ENCODE measurements at places on chromosomes 2 and 18.

- no peak for DNase-seq
These were observed 779 bp downstream of the PTPRN start for GRCh38 chr2:219308142-219309101.

DNA sequence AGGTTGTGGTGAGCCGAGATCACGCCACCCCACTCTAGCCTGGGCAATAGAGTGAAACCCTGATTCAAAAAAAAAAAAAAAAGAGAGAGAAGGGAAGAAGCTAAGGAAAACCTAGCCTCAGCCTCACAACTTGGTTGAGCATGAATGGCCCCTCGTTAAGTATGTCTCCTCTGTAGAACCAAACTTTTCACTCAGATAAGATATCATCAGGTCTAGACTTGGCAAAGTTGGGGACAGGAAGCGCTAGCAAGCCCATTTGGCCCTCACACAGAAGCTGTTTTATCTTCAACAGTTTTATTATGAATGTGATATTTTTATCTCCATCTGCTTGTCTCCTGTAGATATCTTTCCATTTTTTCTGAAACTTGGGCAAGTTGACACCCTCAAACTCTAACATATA lies 3.5 kb upstream of the ASXL2 start:
- DNase-seq: no peak

DNA sequence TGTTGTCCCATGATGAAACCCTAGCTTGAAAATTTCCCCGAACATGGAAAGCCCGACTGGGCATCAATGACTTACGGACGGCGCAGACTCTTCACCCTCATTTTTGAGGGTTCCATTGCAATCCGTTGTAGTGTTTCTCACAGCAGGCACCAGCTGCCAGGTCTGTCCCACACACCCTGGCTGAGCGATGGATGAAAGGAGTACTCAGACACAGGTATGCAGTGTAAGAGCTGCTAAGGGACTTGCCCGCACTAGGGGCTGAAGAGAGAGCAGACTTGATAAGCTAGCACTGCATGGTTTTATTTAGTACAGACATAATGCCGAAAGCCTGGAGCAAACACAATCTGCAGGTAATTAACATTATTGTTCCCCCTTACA lies 15.8 kb downstream of the DYNAP start:
- no peak for DNase-seq

DNA sequence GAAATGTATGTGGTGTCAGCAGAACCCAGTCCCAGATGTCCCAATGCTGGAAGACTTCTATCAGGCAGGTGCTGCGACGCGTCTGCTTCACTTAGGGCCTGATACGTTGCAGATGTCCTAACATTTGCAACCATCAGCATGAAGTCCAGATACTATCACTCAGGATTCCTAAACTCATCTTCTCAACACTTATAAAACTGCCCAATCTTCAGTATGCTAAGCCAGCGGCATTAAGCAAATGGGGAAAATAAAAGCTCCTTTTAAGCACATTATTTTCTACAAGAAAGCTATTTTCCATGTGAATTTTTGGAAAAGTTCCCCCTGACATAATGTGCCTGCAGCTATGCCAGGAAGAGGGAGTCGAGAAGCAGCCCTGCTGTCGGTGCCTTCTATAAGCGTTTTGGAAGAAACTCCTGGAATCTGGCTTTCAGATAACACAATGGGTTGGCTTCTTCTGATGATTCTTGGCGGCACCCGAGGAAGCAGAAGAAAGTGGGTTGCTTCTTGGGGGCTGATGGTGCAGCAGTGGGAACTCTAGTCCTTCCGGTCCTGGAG lies 60.7 kb upstream of the ITGA6 start:
- no peak for DNase-seq

GRCh38 chr2:132816234-132816633 lies 146.2 kb upstream of the LYPD1 start:
- DNase-seq: no peak

- DNase-seq: no peak
These were observed at the start of gene RFX8 for GRCh38 chr2:101474731-101475384. Gene RFX8, minus strand, starts transcription at chr2:101475112. Its CDS starts 8,264 bp downstream, at chr2:101466848.

DNA sequence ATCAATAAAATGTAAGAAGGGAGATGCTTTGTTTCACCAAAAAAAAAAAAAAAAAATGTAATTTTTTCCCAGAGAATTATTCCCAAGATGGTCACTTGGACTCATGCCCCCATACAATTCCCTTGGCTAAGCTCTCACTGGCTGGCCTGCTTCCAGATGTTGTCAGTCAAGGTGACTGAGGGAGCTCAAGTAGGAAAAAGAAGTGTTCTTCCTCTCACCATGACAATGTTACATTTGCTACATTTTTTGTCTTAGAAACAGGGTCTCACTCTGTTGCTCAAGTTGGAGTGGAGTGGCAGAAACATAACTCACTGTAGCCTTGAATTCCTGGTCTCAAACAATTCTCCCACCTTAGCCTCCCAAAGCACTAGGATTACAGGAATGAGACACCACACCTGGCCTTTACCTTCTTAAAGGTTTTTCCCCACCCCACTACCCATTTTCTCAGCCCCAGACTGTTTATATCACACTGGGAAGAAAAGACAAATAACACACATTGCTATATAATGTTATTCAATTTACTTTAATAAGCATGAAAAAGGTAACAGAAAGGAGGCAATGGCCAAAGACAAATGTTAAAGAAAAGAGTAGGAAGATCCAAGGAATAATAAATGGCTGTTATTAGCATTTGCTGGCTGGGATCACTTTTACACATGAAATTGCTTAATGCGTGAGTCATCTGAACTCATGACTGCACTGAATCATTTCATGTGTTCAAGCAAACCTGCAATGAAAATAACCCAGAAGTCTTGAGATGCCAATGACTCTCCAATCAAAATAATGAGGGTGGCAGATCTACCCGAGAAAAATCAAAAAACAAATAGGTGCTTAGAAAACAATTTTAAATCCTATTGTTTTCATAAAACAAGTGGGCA lies 45.2 kb downstream of the ACVR1 start:
- DNase-seq: no peak

DNA sequence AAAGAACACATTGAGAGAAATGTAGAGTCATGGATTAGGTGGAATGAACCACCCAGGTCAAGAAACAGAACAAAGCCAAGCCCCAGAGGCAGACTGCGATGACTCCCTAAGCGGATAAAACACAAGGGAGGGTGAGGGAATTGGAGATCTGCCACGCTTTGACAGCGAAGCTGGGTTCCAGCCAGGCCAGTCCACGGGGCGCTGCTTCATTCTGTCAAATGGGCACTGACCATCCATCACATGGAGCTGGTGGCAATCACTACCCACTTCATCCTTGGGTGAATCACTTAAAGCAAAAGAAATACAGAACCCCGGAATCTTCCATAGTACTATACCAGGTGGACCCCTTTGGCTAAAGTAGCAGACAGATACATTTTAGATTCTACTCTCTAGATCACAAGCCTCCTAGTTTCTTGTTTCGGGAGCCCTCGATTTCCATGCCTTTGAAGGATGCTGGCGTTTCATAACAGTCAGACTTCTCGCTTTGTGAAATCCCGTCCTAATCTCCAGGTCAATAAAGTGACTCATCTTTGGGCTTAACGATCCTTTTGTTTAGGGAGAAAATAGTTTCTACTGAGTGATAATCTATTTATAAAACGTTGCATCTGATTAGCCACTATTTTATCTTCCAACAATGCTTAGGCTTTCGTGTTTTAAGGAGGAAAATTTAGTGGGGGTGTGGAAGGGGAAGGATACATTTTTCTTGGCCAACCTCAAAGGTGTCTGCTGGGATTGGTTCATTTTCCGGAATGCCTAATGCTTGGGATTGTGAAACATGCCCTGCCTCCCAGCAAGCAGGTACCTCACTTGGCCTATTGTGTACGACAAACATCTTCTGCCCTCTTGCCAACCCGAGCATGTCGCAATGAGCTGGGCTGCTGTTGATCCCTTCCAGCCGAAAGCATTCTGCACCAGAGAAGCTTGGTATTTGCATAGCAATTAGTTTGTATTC lies 44.1 kb upstream of the HDAC4 start:
- peak; percentile 75 for DNase-seq

- DNase-seq: no peak
These were observed 62.2 kb upstream of the PLA2R1 start for GRCh38 chr2:160124571-160124970.

- DNase-seq: peak; percentile 87
These were observed at the start of gene TTL for GRCh38 chr2:112481528-112482233. Gene TTL, plus strand, starts transcription at chr2:112482156. Its CDS starts 189 bp downstream, at chr2:112482345.

DNA sequence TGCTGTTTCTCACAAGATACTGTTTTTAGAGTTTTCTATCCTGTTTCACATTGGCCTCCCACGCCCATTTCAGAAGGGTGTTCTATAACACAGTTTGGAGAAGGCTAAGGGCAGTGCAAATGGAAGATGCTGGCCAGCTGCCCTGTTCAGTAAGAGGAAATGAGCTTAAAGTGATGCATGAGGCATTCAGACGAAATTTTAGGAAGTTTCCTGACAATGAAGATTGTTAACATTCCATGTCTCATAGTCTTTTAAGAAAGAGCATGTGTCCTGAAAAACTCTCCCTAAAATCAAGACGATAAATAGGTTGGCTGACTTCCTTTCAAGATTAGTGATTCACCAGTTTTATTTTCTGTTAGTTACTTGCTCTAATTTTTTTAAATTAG lies 484.2 kb upstream of the NRP2 start:
- DNase-seq: no peak

DNA sequence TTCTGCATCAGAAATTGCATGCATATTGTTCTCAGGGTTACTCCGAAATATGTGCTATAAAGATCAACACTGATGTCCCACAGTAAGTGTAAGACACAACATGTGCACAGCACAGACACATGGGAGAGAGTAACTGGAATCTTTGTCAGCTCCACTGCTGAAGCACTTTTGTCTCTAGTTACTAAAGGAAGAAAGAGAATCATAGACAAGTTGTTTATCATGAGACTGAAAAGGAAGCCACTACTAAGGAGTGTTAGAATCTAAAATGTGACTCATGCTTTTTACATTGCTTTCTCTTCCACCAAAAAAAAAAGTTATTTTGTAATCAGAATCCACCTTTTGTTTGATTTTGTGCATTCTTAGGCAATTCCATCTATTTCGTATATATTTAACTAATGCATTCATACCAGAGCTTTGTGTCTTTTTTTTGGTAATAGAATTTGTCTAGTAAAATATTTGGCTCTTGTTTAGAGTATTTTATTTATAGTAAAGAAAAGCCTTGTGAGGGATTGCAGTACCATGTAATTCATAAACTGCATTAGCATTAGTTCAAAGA lies 502.4 kb downstream of the FBXO15 start:
- DNase-seq: no peak

DNA sequence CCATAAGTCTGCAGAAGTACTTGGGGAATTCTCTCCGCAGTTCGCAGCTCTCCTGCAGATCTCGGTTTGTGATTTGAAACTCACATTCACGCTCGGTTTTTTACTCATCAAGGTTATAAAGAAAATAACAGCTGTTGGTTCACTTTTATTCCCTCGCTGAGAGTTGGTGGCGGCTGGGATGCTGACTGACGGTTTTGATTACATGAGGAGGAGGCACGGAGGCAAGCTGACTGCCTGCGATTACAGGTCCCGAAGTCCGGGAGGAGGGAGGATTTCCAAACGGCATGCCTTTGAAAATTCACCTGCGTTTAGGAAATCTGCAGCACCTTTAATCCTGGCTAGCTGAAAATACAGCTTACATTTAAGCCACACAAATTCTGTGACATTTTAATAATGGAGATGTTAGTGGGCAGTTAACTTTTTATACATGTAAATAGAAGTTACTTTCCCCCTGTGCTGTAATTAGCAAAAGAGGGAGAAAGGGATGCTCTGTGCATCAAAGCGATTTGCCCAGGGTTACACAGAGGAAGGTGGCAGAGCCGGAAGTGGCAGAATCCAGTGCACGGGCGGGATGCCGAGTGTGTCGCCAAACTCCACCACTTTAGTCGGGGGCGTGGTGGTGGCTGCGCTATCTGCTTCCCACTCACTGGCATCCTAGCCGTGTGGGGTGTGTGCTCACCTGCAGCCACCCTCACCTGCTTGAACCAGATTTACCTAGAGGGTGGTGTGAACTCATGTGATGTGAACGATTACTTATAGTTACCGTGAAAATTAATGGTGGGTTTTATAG lies 14.7 kb downstream of the AGAP1 start:
- DNase-seq: no peak

DNA sequence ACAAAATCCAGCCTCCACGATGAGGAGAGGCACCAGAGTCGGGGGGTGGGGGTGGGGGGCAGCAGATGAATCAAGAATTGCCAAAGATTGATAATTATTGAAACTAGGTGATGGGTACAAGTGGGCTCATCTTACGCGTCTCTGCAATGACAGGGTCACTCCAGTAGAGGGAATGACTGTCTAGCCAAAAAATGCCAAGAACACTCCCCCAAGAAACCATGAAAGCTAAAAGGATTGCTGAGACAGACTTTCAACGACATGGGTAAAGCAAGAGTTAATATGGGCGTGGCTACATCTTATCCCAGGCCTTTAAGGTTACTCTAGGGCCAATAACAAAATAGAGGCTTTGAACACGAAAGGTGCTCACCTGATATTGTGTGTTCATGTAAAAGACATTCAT lies 86.5 kb downstream of the STK39 start:
- DNase-seq: no peak

GRCh38 chr2:116809109-116809508 lies 1005.4 kb upstream of the DDX18 start:
- DNase-seq: no peak

DNA sequence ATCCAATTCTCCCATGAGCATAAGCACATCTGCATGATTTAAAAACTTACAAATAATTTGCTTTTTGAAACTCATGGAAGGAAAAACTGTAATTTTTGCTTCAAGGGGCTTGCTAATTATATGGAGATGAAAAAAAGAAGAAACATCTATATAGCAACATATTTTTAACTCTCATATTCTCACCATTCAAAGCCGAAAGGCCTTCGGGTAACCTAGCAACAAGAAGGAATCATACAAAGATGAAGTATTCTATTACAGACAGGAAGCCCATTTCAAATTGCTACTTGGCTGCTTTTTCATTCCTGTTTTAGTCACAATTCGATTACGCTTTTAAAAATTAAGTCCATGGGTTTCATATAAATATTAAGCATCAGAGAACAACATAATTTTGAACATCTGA lies 39.2 kb upstream of the RNU4ATAC start:
- no peak for DNase-seq

DNA sequence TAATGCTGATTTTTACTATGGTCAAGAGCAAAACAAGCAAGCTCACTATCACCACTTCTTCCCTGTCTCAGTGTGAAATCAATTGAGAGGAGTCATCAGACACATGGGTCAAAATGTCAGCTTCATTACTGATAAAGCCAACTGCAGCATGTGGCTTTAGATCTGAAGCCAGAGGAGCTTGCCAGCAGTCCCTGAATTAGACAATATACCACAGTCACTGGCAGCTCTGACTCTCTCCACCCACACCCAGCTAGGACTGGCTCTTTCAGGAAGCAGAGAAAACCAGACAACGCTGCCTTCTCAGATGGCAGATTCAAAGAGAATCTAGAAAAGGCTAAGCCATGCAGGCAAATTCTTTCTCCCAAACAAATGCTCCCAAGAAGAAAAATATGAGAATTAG lies 20.0 kb upstream of the ASB18 start:
- DNase-seq: no peak

DNA sequence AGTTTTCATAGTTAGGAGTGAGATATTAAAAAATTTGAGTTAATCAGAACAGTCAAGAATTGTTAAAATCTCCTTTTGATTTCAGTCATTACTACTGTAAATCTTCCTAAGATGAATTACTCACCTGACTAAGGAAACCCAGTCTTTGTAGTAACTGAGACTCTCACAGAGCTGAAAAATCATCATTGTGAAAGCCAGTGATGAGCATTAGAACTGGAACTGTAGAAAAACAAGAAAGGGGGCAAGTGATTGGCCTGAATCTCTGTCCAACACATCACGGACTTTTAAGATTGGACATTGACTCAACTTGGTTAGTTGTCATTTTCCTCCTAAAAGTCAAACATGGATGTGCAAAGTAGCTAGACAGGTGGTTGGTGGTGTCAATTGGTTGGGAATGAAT lies 21.9 kb downstream of the SETBP1 start:
- DNase-seq: no peak

Measured in right lobe of liver (tissue), 6 donors.